GF-D8 (cell line): ENCODE measurements at places on chromosomes 4 and X.

GRCh38 chr4:37762294-37762990 is 64.0 kb upstream of the PGM2 start:
- peak; percentile 24 for DNase-seq

DNA sequence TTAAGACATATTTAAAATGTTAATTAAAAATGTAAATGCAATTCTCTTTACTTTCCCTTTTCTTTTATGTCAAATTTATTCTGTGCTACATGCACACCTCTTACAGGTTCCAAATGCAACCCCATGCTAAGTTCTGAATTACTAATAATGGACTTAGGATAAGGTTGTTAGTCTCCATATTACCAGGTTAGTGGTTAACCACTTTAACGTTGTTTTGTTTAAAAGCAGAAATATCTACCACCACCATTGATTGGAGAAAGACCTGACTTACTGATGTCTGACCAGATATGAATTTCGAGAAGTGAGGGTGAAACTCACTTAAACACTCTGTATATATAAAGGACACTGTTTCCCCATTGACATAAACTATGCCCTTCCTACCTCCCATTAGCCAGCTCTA is 6.9 kb upstream of the TRPC3 start:
- no peak for DNase-seq

DNA sequence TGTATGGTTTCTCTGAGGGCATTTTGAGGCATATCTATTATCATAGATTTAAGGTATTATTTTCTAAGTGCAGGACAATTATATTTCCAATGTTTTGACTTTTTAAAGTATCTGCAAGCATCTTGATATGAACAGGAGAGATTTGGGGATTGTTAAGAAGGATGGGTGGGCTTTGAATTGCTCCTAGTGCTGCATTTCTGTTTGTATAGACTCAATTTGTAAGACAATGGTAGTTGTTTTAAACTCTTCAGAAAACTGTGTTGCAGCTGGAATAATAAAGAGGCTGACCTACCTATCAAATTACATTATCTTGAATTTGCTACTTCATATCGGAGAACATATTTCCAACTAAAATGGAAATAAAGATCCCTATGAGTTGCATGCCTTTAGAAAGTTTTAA is 570.3 kb downstream of the ADGRL3 start:
- DNase-seq: no peak

DNA sequence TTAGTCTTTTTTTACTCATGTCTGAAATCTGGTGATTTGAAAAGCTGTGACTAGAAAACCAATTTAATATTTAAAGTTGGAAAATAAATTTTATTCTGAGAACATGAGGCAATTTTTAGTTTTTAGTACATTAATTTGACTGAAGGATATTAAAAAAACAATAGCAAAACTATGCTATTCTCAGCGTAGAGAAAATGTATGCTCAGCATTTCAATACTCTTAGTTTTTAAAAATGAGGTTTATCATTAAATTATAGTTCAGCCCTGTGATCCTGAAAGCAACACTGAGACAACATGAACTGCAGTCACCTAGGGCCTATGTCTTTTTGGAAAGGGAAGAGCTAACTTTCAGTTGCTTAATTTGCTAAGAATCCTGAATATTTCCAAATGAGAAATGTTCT is 9.5 kb downstream of the GALNT7 start:
- DNase-seq: no peak

- DNase-seq: no peak
Observed at GRCh38 chrX:95291561-95291960, 1393.1 kb upstream of the DIAPH2 start.

- DNase-seq: no peak
Observed at GRCh38 chr4:150569384-150569987, 12.5 kb upstream of the MAB21L2 start.

DNA sequence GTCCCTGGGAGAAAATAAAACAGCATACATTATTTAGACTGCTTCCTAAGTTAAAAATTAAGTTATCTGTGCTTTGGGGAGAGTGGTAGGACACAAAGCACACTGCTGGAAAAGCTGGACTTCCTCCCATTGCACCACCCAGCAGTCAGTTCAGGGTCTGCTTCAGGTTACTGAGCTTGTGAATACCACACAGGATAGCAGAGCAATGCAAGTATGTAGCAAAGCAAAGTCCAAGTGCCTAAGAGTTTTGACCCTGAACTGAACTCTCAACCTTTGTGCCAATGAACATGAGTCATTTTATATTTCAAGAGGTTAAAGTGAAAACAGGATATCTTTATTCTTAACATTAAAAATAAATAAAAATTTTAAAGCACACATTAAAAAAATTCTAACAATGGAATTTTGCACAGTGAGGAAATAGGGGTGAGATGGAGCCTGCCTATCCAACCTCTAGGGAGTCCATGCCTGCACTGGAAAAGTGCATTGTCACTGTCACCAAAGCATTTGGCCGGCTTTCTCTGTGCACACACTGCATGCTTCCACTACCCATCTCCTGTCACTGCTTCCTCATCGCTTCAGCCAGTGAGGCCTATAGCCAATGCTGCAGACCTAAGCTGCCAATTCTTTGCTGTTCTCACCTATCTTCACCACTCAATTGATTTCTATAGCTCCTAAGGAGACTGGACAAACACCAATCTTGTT is 50.9 kb downstream of the ABCG2 start:
- DNase-seq: no peak

DNA sequence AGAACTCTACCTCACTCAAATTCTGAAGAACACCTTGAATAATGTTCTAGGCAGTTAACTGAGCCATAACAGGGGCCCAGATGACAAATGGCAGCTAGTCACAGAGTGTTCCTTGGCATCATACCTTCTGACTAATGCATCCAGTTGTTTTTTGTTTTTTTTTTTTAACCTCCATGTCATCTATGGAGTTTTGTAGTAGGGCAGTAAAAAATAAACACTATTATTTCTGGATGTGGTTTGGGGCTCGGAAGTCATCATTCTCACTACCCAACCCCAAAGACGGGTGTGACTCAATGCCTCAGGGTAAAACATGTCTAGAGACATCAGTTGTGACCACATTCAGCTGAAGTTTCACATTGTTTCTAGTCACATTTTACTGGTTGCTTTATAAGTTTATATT is 31.2 kb upstream of the MCF2 start:
- DNase-seq: no peak

DNA sequence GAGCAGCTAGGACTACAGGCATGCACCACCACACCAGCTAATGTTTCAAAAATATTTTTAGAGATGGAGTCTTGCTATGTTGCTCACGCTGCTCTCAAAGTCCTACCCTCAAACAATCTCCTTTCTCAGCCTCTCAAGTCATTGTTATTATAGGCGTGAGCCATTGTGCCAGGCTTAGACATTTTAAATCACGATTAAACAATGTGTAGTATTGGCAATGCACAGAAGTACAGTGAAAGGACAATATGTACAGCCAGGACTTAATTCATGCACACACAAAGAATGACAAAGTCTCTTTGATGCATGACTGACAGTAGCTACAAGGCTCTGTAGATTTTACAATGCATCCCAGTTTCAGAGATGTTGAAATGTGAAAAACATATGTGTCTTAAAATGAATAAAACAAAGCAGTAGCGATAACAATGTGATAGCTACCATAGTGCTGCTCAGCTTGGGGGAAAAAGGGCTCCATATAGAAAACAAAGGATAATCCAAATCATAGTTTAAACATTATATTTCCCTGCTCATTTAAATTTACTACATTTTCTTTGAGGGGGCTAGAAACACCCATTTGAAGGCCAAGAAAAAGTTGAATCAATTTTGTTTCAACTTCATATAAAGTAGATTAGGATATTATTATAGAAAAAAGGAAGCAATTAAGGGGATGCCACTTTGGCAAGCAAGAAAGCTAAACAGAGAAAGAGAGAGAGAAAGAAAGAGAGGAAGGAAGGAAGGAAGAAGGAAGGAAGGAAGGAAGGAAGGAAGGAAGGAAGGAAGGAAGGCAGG is 272.4 kb upstream of the SMIM31 start:
- no peak for DNase-seq

DNA sequence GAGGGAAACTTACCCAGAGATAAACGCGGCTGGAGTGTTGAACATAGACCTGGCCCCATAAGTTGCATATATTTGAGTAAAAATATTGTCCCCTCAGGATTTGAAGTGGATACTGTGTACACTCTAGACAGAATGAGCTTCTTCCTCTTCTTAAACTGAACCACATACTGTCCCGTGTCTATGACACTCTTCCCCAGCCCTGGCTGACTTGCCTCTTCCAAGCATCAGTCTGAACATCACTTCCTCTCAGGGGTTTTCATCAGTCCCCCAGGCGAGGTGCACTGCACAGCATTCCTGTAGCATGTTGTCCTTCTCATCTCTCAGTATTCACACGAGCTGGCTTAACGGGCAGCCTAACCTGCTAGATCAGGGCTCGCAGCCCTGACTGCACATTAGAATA is 80.5 kb upstream of the TMEM150C start:
- no peak for DNase-seq

- DNase-seq: no peak
Observed at GRCh38 chr4:37648084-37648817, 37.9 kb downstream of the RELL1 start.

- no peak for DNase-seq
Observed at GRCh38 chr4:123696687-123697086, 300.1 kb downstream of the SPRY1 start.

GRCh38 chr4:74370912-74371311 is 6.0 kb downstream of the EREG start:
- no peak for DNase-seq

- no peak for DNase-seq
Observed at GRCh38 chr4:188697243-188697642, 558.0 kb downstream of the TRIML1 start.

- DNase-seq: no peak
Observed at GRCh38 chrX:108735091-108735678, 1.2 kb downstream of the IRS4 start.

DNA sequence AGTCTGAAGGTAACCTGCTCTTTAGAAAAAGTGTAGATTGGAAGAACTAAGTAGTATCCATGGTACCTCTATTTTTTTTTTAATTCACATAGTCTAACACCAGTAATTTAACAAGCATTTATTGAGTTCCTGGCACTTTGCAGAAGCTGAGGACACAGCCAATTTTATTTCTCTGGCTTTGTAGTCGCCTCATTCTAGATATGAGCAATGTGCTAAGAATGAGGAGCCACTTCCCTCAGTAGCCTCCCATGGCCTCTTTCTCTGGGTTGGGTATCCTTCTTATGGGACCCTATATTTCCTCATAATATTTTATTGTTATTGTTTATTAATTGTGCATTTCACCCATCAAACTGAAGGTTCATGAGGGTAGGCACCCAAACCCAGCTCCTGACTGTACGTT is 67.6 kb downstream of the ENPEP start:
- DNase-seq: no peak

DNA sequence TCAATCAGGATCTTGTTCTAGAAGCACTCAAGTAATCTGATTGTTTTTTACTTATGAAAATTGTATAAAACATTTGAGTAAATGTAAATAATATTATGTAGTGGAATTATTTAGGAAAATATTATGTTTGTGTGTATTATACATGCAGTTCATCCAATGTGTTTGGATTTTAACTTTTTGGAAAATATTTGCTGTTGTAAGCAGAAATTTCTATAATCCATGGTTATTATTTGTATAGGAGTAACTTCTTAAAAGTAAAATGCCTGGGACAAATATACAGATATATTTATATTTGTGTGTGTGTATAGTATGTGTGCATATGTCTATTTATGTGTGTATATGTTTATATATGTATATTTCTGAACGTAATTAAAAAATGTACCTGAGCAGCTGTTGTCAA is 1394.6 kb upstream of the AGA start:
- no peak for DNase-seq

GRCh38 chr4:17358241-17358640 is 153.6 kb downstream of the QDPR start:
- DNase-seq: no peak

DNA sequence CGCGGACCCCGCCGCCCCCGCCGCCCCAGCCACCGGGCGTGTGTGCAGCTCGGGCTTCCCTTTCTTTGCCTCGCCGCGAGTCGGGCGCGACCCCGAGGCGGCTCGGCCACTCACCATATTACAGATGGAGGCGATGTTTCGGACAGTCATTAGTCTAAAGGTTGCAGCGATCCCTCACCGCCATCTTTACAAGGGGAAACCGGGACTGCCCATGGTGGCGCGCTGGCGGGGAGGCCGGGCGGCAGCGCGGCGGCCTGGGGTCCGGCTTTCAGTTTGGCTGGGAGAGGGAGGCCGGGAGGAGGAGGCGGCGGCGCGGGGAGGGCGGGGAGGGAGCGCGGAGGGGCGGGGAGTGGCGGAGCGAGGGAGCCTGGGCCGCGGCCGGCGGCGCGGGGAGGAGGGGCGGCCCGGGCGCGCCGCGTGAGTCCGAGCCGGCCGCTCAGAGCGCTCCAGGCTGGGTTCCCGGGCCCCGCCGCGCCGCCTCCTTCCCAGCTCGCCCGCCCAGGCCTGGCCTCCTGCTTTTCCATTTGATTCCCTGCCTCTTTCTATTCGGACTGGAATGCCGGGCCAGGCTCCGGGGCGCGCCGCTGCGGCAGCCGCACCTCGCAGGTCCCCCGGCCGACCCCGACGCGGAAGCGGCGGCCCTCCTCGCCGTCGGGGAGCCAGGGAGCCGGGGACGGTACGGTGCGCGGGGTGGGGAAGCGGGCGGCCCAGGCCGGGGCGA is at the start of gene USP46:
USP46 (minus strand) TSS at position 301 of the 721 bp plus-strand sequence; CDS start at position 150, 151 bp downstream.
- no peak for DNase-seq

DNA sequence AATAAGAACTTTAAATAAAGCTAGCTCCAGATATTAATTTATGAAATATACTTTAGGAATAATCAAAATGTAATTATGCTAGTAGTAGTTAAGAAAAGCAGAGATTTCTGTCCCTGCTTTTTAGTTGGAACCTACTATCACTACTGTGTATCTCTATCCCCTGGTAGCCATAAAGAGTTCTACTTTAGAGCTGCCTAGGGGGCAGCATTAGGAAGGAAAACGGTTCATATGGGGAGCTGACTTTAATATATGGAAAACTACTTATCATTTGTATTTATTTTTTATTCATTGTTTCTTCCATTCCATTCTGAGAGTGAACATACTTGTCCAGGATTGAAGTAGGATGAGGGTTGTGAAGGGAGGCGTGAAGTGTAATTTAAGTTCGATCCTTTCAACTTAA is 40.9 kb downstream of the CPEB2 start:
- no peak for DNase-seq

- no peak for DNase-seq
Observed at GRCh38 chr4:146661367-146661766, 22.7 kb downstream of the POU4F2 start.

GRCh38 chr4:84697615-84698201 is 114.8 kb downstream of the CDS1 start:
- no peak for DNase-seq

- no peak for DNase-seq
Observed at GRCh38 chr4:173191623-173192041, 23.0 kb downstream of the GALNT7 start.
